Effector CD4-positive, alpha-beta T cell (primary cell): ENCODE measurements at places on chromosomes 2 and 18.
A peak's percentile ranks its signal among the peaks of the same experiment; 100 is the strongest.

DNA sequence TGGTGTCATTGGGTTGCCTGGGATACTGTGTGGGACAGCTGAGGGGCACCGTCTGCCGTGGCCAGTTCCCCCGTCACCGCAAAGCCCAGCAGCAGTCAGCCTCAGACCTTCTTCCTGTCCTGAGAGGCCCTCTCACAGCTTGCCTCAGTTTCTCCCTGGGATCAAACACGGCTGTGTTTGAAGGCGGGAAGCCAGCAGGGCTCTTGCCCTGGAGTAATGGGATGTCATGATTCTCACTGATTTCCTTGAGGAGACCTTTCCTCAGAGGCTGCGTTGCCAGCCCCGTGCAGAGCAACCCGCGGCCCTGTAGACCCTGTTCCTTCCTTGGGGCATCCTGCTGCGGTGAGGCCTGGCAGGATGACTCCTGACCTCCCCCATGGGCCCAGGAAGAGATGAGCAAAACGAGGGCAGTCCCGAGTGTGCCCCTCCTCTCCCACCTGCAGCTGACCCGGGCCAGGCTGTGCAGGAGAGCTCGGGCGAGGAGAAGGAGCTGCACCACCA, 13.9 kb upstream of the NFATC1 start:
- no peak for DNase-seq

DNA sequence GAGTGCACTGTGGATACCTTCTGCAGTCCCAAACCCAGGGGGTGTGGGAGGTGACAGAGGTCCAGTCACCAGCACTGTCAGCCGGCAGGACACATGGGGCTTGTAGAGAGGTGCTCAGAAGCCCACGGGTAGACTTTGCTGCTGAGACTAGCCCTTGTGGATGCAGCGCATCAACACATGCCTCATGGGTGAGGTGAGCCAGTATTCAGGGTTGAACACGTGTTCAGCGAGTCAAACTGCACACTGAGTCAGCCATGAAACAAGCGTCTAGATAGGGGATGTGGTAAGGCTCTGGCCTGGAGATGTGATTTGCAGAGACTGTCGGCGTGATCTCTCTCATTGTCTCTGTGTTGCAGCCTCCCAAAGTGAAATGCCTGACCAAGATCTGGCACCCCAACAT, 35.8 kb upstream of the SCLY start:
- no peak for DNase-seq

DNA sequence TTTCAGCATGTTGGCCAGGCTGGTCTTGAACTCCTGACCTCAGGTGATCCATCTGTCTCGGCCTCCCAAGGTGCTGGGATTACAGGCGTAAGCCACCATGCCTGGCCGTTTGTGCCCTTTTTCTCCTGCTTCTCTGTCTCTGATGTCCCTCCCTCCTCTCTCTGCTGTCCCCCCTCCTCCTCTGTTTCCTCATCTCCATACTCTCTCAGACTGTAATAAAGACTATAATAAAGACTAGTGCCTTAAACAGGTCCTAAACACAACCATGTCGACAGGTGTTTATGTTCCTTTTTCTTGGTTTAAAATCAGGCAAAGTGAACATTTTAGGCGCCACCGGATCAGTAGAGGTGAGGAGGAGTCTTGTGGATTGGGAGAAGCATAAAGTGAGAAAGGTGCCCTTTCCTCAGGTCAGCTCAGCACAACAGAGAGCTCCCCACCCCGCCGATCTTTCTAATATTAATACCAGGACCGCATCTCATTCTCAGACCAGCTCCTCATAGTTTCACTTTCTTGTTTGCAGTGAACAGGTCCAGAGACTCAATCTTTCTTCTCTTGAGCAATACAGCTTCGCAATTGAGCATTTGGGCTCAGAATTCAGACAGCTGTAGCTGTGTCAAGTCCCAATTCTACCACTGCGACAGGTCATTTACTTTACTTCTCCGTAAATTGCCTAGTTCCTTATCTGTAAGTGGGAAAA, 23.7 kb downstream of the TIMM21 start:
- DNase-seq, result no peak

DNA sequence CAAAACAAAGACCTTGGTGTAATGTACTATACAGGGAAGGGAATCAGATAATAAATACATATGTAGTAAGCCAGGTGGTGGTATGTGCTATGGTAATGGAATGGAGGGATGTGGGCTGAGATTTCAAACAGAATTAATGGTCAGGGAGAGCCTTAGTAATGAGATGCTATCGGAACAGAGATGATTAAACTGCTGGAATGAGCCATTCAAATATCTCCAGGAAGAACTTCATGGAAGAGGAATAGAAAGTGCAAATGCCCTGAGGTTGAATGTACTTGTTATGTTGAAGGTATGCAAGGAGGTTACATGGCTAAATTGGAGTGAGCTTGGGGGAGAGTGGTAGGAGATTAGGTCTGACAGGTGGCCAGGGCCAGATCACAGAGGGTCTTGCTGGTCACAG, 5.1 kb downstream of the SERPINB11 start:
- DNase-seq, result no peak

DNA sequence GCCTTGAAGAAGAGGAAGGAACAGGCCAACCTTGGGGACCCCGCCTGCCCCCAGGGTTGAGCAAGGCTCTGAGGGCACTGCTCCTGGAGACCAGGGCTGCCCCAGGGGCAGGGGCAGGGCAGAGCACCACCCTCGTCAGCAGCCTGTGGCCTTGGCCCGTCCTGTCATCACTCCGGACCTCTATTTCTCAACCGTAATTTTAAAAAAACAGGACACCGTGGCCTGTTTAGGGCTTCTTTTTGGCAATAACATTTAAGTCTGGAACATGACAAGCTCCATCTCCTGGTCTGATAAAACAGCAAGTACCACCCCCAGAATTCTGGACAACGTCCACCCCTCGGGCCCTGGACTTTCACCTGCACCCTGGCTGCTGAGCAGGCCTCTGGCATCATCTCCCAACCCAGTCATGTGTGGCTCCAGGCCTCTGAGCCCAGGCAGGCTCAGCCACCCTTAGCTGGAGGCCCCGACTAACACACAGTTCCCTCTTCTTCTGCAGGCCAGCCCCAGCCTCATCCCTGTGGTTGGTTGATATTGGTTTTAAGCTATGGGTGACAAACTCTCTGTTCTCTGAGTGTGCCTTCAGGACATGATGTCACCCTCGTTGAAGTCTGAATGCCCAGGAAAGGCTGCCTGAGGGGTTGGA, 22.6 kb upstream of the ID2 start:
- no peak for DNase-seq

DNA sequence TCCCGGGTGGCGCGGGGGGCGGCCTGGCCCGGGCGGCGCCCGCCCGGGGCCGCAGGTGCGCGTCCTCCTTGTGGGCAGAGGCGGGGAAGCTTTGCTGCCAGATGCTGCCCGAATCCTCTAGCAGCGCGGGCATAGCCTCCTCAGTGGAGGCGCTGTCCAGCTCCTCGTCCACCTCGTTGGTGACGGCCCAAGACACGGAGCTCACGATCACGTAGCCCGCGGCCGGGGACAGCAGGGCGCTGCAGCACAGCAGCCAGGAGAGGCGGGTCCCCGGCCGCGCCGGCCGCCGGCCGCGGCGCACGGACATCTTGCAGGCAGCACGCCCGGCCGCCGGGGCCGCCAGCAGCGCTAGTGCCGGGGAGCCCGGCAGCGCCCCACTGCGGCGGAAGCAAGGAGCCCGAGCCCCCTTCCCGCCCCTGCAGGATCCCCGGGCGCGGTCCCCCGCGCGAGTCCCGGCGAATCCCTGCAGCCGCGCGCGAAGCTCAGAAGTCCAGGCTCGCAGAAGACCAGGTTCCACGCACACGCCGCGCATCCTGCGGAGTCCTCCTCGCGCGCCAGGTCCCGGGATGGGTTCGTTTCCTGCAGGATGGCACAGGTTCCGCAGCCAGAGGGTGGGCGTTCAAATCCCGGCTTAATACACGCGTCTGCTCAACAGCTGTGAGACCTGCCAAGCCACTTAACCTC, at the start of gene CREG2:
CREG2 (minus strand) TSS at position 353 of the 684 bp plus-strand sequence; CDS start at position 307, 46 bp downstream.
- DNase-seq, result peak; percentile 40
